H9 (cell line): ENCODE measurements at places on chromosomes 5 and 9. TPM values are rescaled to one million over a fixed set of nuclear protein-coding genes. Genes with fewer than 3 reads are reported as not detected.
A peak's percentile ranks its signal among the peaks of the same experiment; 100 is the strongest.

Gene F2RL1
- 22.4 and 23.0 TPM in 2 replicates for total RNA-seq

GRCh38 chr9:94922098-94922607 is 195.7 kb downstream of the AOPEP start:
- no peak overlapping the region for H3K4me3 ChIP-seq
- H3K4me1 ChIP-seq, result peaks cover under 1% of the 10 kb centered on the region; the same call in 1 of the 2 replicates
- no peak for DNase-seq
- no peak overlapping the region for H3K27ac ChIP-seq
- no peaks in the 10 kb centered on the region for H3K27me3 ChIP-seq

DNA sequence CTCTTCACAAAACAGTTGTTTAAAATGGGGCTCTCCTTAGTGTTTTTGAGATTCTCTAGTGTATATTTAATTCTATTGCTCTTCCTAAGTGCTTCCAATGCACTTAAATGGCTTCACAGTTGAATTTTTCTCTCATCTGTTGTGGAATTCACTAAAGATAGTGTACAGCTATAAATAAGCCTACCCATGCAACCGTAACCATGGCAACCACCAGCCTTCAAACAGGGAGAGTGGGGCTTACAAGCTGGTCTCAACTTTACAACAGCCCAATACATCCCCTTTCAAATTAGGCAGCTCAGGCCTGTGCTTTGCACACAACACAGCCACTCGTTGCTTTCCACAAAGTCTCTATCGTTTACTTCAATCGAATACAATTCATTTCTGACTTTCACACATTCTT is 144.0 kb upstream of the PLPPR1 start:
- no peak overlapping the region for H3K4me3 ChIP-seq
- H3K27ac ChIP-seq, result no peak overlapping the region
- no peaks in the 10 kb centered on the region for H3K4me1 ChIP-seq
- no peaks in the 10 kb centered on the region for H3K27me3 ChIP-seq

DNA sequence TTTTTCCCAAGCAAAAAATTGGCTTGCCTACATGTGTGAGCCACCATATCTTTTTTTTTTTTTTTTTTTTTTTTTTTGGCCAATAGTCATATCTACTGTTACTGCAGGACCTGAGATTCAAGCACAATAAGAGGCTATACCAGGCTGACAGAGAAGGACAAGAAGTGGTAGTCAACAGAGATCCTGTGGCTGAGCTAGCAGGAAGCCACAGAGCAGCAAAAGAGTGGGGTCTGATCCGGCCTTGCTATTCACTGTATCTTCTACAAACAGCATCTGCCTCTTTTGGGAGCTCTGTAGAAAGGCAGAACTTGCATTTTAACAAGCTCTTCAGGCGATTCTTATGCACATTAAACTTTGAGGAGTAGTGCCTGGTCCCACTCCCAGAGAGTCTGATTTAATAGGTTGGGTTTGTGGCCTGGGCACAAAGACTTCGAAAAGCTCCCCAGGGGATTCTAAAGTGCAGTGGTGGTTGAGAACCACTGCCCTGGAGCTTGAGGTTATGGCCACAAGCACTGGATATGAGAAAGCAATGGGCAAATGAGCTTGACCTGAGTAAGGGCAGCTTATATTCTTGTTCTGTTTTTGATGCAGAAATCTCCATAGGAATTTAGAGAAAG is 162.8 kb downstream of the PIK3R1 start:
- no peak overlapping the region for H3K27ac ChIP-seq
- H3K27me3 ChIP-seq, result no peaks in the 10 kb centered on the region
- peaks cover 3% of the 10 kb centered on the region for H3K36me3 ChIP-seq

GRCh38 chr9:126696401-126697145 is 82.8 kb downstream of the LMX1B start:
- DNase-seq, result peak; percentile 27
- no peak overlapping the region for H3K4me3 ChIP-seq
- no peaks in the 10 kb centered on the region for H3K27me3 ChIP-seq
- H3K27ac ChIP-seq, result no peak overlapping the region

DNA sequence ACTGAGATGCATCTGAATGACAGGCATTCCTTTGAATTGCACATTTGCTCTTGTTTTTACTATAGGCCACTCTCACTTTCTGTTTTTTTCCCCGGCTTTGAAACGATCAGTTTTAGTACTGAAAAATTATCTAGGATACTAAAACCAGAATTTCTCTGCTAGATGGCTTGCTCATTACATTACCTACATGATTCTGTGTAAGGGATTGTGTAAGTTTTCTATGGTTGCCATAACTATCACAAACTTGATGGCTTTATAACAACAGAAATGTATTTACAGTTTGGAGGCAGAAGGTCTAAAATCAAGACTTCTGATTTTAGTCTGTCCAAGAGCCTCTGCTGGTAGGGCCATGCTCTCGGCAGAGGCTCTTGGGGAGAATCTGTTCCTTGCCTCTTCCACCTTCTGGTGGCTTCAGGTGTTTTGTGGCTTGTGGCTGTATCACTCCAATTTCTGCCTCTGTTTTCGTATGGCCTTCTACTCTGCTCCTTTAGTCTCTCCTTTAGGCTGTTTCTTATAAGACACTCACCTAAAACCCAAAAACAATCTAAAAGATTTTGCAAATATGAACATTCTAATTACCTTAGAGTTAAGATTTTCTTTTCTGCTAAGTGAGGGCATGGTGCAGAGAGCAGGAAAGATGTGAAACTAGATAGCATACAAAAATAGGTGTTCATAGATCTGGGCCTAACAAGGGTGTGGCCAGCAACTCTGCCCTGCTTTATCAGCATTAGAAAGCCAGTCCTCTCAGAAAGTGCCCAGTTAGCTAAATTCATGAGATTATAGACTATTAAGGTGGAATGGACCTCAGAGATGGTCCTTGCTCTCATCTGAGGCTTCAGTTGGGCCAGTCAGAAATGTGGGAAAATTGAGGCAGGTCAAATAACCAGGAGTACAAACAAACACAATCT is 93.3 kb upstream of the CDKN2B start:
- H3K36me3 ChIP-seq, result no peaks in the 10 kb centered on the region
- no peak for DNase-seq
- no peak overlapping the region for H3K27ac ChIP-seq
- H3K4me3 ChIP-seq, result no peak overlapping the region
- no peaks in the 10 kb centered on the region for H3K27me3 ChIP-seq

GRCh38 chr5:147303976-147304375 is 69.2 kb downstream of the STK32A start:
- H3K4me3 ChIP-seq, result no peak overlapping the region
- H3K4me1 ChIP-seq, result peaks cover 6% of the 10 kb centered on the region

Gene C9orf50
- total RNA-seq, result not detected in 2 replicates

- H3K36me3 ChIP-seq, result no peaks in the 10 kb centered on the region
- H3K4me1 ChIP-seq, result no peaks in the 10 kb centered on the region
- no peak overlapping the region for H3K27ac ChIP-seq
- no peaks in the 10 kb centered on the region for H3K27me3 ChIP-seq
- DNase-seq, result no peak
- no peak overlapping the region for H3K4me3 ChIP-seq
Measured at GRCh38 chr9:107969727-107970126, 480.2 kb upstream of the KLF4 start.

DNA sequence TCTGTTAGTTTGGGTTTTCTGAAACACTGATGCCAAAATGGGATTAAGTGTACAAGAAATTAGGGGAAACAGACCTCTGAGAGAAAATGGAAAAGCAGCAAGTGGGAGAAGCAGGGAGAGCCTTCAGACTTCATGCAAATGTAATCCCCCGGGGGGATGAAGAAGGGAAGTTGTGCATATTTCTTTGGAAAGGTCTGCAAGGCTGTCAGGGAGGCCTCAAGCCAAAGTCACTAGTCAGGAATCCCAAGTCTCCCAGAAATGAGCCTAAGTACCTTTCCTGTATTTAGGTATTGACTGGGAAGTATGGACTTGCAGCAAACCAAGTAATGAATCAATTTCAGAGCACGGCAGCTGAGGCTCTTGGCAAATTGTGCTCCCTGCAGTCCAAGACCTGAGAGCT is 2.2 kb downstream of the FTMT start:
- H3K4me3 ChIP-seq, result no peak overlapping the region
- H3K36me3 ChIP-seq, result no peaks in the 10 kb centered on the region; the same call in 1 of the 2 replicates
- H3K4me1 ChIP-seq, result peaks cover 3% of the 10 kb centered on the region; the same call in 1 of the 2 replicates
- H3K27ac ChIP-seq, result no peak overlapping the region

Gene SPAAR
- total RNA-seq, result 0.26 TPM in 1 of 2 replicates, not detected in the other

GRCh38 chr5:17727098-17727497 is 92.8 kb downstream of the TAF11L14 start:
- no peak overlapping the region for H3K4me3 ChIP-seq
- no peaks in the 10 kb centered on the region for H3K27me3 ChIP-seq
- H3K36me3 ChIP-seq, result no peaks in the 10 kb centered on the region
- no peaks in the 10 kb centered on the region for H3K4me1 ChIP-seq
- no peak for DNase-seq

Gene OR13C4
- total RNA-seq, result not detected in 2 replicates

DNA sequence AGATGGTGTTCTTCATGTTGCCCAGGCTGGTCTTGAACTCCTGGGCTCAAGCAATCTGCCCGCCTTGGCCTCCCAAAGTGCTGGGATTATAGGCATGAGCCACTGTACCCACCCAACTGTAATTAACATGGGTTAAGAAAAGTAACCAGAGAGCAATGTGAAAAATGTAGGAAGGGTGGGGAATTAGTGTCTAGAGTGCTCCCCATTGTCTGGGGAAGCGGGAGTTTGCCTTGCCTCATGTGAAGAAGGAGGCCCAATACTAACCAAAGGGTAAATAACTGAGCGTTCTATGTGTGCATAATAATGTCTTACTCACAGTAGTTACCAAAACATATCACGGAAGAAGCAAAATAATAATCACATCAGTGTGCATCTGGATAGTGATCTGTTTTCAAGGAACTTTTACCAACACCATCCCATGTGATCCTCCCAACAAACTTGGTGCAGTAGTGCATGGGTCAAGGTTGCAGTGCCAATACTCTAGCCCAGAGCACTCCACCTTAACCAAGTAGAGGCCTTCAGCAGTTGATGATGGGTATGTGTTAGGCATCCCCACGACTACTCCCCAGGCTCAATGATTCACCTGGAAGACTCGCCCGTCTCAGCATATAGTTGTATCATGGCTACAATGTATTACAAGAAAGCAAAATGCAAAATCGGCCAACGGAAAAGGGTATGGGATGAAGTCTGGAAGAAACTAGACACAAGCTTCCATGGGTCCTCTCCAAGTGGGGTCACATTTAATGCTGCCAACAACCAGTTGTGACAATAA is 26.2 kb downstream of the GNAQ start:
- DNase-seq, result no peak
- H3K4me3 ChIP-seq, result no peak overlapping the region
- H3K27me3 ChIP-seq, result no peaks in the 10 kb centered on the region
- H3K27ac ChIP-seq, result no peak overlapping the region
- no peaks in the 10 kb centered on the region for H3K36me3 ChIP-seq

DNA sequence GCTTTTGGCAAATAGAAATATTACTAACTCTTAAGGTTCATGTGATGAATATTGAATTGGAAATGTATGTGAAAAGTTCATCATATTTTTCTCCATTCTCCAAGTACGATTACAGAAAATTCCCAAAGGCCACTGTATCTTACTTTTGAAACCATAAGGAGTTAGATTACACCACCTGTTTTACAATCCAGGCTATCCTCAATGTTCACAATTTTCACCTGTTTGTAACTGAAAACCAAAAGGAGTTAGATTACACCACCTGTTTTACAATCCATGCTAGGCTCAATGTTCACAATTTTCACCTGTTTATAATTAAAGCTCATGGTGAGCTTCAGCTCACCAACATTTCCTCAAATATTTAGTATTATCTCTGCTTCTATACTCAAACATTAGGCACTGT is 188.0 kb downstream of the HCN1 start:
- H3K4me1 ChIP-seq, result no peaks in the 10 kb centered on the region
- DNase-seq, result no peak
- H3K36me3 ChIP-seq, result peaks cover 1% of the 10 kb centered on the region
- no peak overlapping the region for H3K27ac ChIP-seq
- H3K27me3 ChIP-seq, result no peaks in the 10 kb centered on the region

GRCh38 chr9:16386007-16386826 is 484.3 kb downstream of the BNC2 start:
- H3K27me3 ChIP-seq, result no peaks in the 10 kb centered on the region
- H3K27ac ChIP-seq, result no peak overlapping the region
- no peaks in the 10 kb centered on the region for H3K4me1 ChIP-seq
- DNase-seq, result no peak
- H3K4me3 ChIP-seq, result no peak overlapping the region

DNA sequence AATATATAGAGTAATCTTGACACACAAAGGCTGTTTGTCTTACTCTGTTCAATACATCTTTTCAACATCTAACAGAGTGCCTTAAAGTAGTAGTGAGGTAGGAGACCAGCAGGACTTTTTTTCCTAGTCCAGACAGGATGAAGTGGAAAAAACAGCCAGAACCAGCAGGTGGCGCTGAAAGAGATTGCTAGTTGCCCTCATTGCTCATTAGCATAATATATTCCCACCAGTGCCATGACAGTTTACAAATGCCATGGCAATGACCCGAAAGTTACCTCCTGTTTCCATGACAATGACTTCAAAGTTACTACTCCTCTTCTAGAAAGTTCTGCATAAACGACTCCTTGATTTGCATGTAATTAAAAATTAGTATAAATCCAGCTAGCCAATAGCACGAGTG is 387.4 kb downstream of the ACTL7B start:
- H3K4me3 ChIP-seq, result no peak overlapping the region
- no peaks in the 10 kb centered on the region for H3K27me3 ChIP-seq
- H3K36me3 ChIP-seq, result no peaks in the 10 kb centered on the region

Gene NRG2
- 0.13 TPM in 1 of 2 replicates, not detected in the other for total RNA-seq

- 0 out of 2 replicates have a peak, but pooled peaks cover 3% of the 10 kb centered on the region for H3K4me1 ChIP-seq
- H3K27me3 ChIP-seq, result peaks cover 2% of the 10 kb centered on the region; the same call in 1 of the 2 replicates
- H3K36me3 ChIP-seq, result no peaks in the 10 kb centered on the region
- no peak within 1 kb of the TSS for H3K27ac ChIP-seq
- peak within 1 kb of the TSS; percentile 90 for H3K4me3 ChIP-seq
Measured at GRCh38 chr9:34620061-34620994, at the start of gene DCTN3. Gene DCTN3, minus strand, starts transcription at chr9:34620495. Its CDS starts 31 bp downstream, at chr9:34620464.

GRCh38 chr9:93417538-93417937 is 33.9 kb upstream of the FAM120A start:
- H3K36me3 ChIP-seq, result peaks cover 12% of the 10 kb centered on the region
- H3K27ac ChIP-seq, result no peak overlapping the region
- no peaks in the 10 kb centered on the region for H3K27me3 ChIP-seq
- no peaks in the 10 kb centered on the region for H3K4me1 ChIP-seq
- no peak for DNase-seq

DNA sequence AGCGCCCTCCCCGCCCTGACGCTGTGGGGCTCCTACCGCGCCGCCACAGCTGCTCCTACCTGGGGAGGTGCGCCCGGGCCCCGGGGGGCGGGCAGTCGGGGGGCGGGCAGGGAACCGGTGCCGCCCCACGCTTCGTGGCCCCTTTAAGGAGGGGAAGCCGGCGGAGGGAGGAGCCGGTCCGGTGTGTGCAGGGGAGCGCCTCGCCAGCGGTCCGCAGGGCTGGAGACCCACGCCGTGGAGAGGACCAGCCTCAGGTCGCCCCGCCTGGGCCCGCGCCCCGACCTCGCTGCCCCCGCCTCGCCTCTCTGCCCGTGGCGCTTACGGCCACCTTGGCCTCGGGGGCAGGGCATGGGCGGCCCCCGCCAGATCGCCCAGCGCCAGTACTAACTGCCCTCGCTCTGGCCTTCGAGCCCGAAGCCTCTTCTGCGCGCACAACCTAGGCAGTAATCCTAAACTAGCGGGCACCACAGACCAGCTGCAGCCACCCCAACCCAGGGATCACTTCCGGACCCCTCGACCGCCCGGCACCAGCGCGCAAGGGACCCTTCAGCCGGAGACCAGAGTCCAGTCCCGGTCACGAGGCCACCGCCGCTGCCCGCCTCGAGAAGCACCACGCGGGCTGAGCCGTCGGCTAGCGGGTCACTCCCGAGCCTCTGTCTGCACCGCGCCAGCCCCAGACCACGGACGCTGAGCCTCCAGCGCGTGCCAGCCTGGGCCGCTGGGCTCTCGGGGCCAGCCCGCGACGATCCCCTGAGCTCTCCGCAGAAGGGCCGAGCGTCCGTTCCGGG is at the start of gene FOXE1:
Gene FOXE1, plus strand, starts transcription at position 171 of the 788 bp plus-strand sequence. CDS start 689 bp downstream, outside the sequence.
- peak; percentile 57 for DNase-seq
- no peaks in the 10 kb centered on the region; the same call in 1 of the 2 replicates for H3K4me1 ChIP-seq
- H3K4me3 ChIP-seq, result peak within 1 kb of the TSS; percentile 84
- H3K27ac ChIP-seq, result no peak within 1 kb of the TSS
- H3K36me3 ChIP-seq, result no peaks in the 10 kb centered on the region

Gene FOXI1
- not detected in 2 replicates for total RNA-seq
